Tibial nerve (tissue), 4 donors: ENCODE measurements at places on chromosomes 13 and 19. TPM values are rescaled to one million over a fixed set of nuclear protein-coding genes. Genes with fewer than 3 reads are reported as not detected.

DNA sequence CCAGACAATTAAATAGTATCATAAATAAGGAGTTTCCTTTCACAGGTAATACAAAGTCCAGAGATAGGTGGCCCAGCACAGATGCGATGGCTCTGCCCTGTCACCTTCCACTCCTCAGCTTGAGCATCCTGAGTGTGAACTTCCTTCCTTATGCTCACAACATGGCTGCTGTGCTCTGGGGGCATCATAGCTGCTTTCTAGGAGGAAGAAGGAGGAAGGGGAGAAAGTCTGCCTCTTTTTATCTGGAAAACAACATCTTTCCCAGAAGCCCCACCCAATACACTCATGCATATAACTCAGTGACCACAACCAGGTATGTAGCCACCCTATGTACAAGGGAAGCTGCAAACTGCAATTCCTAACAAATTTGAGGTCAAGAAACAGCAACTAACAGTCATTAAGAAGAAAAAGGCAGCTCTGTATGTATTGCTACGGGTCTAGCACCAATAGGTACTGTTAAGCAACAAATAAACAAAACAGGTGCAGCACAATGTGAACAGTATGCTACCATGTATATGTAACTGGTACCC is 201.2 kb upstream of the UBL3 start:
- H3K27me3 ChIP-seq, result no peaks in the 10 kb centered on the region
- H3K27ac ChIP-seq, result no peak overlapping the region
- no peak for DNase-seq
- H3K4me3 ChIP-seq, result no peak overlapping the region
- H3K4me1 ChIP-seq, result no peaks in the 10 kb centered on the region

DNA sequence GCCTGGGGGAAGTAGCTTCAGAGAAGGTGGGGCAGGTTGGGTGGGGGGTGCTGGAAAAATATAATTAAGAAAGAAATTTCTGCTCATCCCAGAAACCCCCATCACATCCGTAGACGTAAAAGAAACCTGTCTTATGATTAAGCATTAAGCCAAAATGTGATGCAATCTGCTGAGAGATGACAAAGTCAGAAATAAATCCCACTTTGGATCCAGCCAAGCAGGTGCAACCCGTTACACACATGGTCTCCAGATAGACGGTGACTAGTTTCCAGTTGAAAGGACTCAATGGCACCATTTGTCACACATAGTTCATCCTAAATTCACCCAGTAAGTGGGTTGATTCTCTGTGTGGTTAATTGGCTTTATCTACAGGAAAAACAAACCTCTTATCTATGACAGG is 34.1 kb downstream of the PSG5 start:
- H3K36me3 ChIP-seq, result no peaks in the 10 kb centered on the region
- no peak overlapping the region for H3K27ac ChIP-seq
- no peaks in the 10 kb centered on the region for H3K4me1 ChIP-seq
- no peak overlapping the region for H3K4me3 ChIP-seq
- H3K27me3 ChIP-seq, result no peaks in the 10 kb centered on the region
- no peak for DNase-seq

DNA sequence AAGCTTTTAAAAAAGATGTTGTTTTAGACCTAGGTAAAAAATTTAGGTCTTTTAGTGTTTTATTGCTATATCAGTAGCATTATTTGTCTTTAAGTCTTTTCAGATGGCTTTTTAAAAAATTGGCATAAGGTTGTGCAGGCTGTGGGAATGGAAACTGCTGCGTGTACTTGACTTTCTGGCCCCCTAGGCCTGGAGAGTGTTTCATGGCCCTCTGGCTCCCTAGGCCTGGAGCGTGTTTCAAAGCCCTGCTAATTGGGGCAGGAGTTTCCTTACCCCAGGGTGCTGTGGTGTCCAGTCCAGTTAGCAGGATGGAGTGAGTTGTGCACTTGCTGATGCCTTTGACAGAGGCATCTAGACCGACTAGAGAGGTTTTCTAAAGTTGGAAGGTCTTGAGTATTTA is 23.8 kb downstream of the PRAM1 start:
- H3K4me3 ChIP-seq, result no peak overlapping the region
- H3K27me3 ChIP-seq, result no peaks in the 10 kb centered on the region
- no peak overlapping the region for H3K27ac ChIP-seq
- DNase-seq, result no peak

- no peaks in the 10 kb centered on the region for H3K27me3 ChIP-seq
- peaks cover 36% of the 10 kb centered on the region for H3K4me1 ChIP-seq
- no peaks in the 10 kb centered on the region for H3K36me3 ChIP-seq
- no peak overlapping the region for H3K27ac ChIP-seq
Observed at GRCh38 chr13:99215184-99215830, 14.7 kb downstream of the UBAC2 start.

DNA sequence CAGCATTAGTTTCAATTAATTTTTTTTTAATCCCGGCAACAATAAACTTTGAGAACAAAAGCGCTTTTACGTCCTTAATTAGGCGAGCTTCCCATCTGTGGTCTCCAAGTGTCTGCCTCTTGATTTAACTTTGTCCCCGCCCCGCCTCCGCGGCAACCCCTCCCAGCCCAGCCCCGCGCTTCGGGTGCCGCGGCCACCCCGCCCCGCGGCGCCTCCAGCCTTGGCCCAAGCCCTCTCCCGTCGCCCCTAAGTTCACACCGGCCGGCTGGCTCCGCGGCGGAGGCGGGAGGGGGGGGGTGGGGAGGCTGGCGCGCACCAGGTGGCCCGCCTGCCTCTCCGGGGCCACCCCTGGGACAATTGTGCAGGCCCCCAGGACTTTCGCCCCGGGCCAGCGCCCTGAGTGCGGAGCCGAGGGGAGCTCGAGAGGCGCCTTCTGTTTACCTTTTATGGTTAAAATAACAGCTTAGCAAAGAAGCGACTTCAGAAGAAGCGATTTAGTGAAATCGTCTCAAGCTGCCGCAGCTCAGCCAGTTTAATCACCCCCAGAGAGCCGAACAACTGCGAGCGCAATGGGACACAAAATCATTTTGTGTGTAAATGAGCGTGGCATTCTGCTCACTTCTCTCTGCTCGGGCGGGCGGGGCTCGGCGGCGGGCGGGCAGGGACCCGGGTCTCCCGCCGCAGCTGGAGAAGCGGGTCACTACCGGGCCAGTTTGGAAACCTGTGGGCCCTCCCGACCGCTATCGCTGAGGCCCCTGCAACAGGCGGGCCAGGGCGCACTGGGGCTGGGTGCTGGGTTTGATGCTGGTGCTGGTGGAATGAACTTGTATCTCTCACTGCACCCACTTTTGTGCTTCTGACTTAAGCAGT is 1.4 kb downstream of the KCTD15 start:
- H3K4me1 ChIP-seq, result peaks cover 12% of the 10 kb centered on the region
- peak overlapping the region; percentile 78 for H3K4me3 ChIP-seq
- H3K27ac ChIP-seq, result peak overlapping the region; percentile 86
- peaks cover 22% of the 10 kb centered on the region for H3K36me3 ChIP-seq
- DNase-seq, result no peak

GRCh38 chr19:46482631-46483030 is 11.3 kb upstream of the PNMA8A start:
- H3K27me3 ChIP-seq, result peaks cover 18% of the 10 kb centered on the region
- H3K36me3 ChIP-seq, result no peaks in the 10 kb centered on the region
- no peak overlapping the region for H3K27ac ChIP-seq
- peaks cover 7% of the 10 kb centered on the region for H3K4me1 ChIP-seq
- DNase-seq, result no peak
- H3K4me3 ChIP-seq, result no peak overlapping the region

DNA sequence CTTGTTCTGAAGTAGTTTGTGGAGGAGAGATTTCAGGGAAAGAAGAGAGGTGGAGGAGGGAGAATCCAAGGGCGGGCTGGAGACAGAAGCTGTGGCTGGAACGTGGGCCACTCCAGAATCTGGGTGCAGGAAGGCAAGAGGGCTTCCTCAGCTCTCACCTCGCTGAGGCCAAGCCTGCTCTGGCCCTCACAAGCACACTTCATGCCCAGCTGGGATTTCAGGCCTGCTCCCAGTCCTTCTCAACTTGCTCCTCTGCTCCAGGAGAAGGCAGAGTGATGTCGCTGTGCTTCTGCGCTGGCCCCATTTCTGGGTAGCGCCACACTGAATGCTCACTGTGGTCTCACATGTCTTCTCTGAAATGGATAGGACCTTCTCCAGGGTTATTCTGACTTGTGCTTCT is 328.8 kb downstream of the FGF9 start:
- no peaks in the 10 kb centered on the region for H3K27me3 ChIP-seq
- no peak overlapping the region for H3K4me3 ChIP-seq
- DNase-seq, result no peak
- no peaks in the 10 kb centered on the region for H3K4me1 ChIP-seq

- no peaks in the 10 kb centered on the region for H3K36me3 ChIP-seq
- no peaks in the 10 kb centered on the region for H3K27me3 ChIP-seq
- peaks cover 14% of the 10 kb centered on the region for H3K4me1 ChIP-seq
- no peak for DNase-seq
Observed at GRCh38 chr13:48246102-48246501, 13.1 kb downstream of the ITM2B start.

DNA sequence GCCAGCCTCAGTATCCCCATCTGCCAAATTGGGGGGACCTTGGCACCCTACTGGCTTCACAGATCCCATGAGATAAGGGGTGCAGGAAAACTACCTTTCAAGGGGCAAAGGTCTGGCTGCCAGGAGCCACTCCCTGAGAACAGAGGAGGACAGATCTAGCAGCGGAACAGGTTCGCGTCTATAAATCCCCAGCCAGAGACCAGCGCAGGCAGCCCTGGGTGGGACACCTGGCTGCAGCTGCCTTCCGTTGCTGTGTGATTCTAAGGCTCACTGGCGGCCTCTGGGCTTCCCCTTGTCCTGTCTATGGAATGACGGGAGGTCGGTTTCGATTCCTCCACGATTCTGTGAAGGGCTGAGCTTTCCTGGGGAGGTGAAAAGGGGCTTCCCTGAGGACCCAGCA is 7.3 kb downstream of the RELB start:
- no peaks in the 10 kb centered on the region for H3K27me3 ChIP-seq
- H3K36me3 ChIP-seq, result peaks cover 76% of the 10 kb centered on the region
- DNase-seq, result no peak
- H3K27ac ChIP-seq, result no peak overlapping the region
- no peaks in the 10 kb centered on the region for H3K4me1 ChIP-seq

- no peaks in the 10 kb centered on the region for H3K36me3 ChIP-seq
- H3K4me1 ChIP-seq, result peaks cover 8% of the 10 kb centered on the region
- H3K4me3 ChIP-seq, result no peak overlapping the region
- H3K27ac ChIP-seq, result peak overlapping the region; percentile 90
- no peaks in the 10 kb centered on the region for H3K27me3 ChIP-seq
- DNase-seq, result peak; percentile 16
Observed at GRCh38 chr19:15780610-15781418, 6.6 kb upstream of the OR10H5 start.

DNA sequence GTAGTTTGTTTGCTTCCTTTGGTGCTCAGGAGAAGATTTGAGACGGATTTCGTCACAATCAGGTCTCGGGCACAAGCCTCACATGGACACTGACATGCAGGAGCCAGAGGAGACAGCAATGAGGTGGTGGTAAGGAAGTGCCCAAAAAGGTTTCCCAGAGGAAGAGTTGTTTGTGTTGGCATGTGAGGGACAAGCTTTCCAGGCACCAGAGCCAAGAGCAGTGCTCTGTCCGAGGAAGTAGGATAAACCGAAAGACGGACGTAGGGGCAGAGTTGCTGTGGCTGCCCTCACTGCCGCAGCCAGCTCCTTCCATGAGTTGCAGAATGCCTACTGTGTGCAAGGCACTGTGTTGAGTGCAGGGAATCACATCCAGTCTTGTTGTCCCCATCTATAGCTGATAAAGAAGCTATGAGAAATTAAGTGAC is 27.7 kb downstream of the SAE1 start:
- H3K36me3 ChIP-seq, result no peaks in the 10 kb centered on the region
- H3K27me3 ChIP-seq, result no peaks in the 10 kb centered on the region
- no peak overlapping the region for H3K4me3 ChIP-seq
- peak; percentile 10 for DNase-seq

- H3K4me1 ChIP-seq, result peaks cover 9% of the 10 kb centered on the region
- H3K4me3 ChIP-seq, result no peak overlapping the region
- H3K36me3 ChIP-seq, result no peaks in the 10 kb centered on the region
- H3K27ac ChIP-seq, result peak overlapping the region; percentile 35
- H3K27me3 ChIP-seq, result no peaks in the 10 kb centered on the region
Observed at GRCh38 chr19:41407271-41407670, 9.7 kb downstream of the BCKDHA start.

- H3K27ac ChIP-seq, result no peak overlapping the region
- peaks cover 3% of the 10 kb centered on the region for H3K27me3 ChIP-seq
- no peaks in the 10 kb centered on the region for H3K4me1 ChIP-seq
Observed at GRCh38 chr19:18785179-18786124, 5.7 kb downstream of the COMP start.

DNA sequence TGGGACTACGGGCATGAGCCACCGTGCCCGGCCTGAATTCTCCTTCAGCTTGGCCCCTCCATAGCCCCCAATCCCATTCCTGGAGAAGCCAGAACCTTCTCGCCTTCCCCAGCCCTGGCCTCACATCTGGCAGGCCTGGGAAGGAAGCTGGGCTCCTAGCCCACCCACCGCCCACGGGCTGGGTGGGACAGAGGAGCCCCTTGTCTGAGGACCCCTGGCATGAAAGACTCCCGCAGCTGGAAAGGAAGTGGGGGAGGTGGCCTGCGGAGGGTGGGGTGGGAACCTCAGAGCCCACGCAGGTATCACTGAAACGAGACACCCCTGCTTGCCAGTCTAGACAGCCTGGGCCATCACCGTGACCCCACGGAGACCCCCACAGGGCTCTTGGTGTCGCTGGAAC is 7.7 kb upstream of the NANOS3 start:
- peaks cover 37% of the 10 kb centered on the region for H3K4me1 ChIP-seq
- H3K4me3 ChIP-seq, result no peak overlapping the region
- H3K27ac ChIP-seq, result no peak overlapping the region
- H3K27me3 ChIP-seq, result no peaks in the 10 kb centered on the region
- DNase-seq, result no peak

DNA sequence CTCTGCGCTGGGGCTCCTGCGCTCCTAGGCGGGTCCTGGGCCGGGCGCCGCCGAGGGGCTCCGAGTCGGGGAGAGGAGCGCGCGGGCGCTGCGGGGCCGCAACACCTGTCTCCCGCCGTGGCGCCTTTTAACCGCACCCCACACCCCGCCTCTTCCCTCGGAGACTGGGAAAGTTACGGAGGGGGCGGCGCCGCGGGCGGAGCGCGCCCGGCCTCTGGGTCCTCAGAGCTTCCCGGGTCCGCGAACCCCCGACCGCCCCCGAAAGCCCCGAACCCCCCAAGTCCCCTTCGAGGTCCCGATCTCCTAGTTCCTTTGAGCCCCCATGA is at the start of gene GJB2:
Gene GJB2, minus strand, starts transcription at position 103 of the 326 bp plus-strand sequence. CDS start 3,357 bp downstream, outside the sequence.
- no peak for DNase-seq
- H3K4me1 ChIP-seq, result peaks cover 35% of the 10 kb centered on the region
- no peaks in the 10 kb centered on the region for H3K36me3 ChIP-seq
- peak within 1 kb of the TSS; percentile 67 for H3K4me3 ChIP-seq
- no peaks in the 10 kb centered on the region for H3K27me3 ChIP-seq

The ZNF836 gene
- 17.1 TPM for total RNA-seq

The GRIN3B gene
- not detected for total RNA-seq

The ZNF554 gene
- total RNA-seq, result 9.0 TPM

The ZNF493 gene
- 25.3 TPM for total RNA-seq

The CYP2F1 gene
- not detected for total RNA-seq

The CPB2 gene
- total RNA-seq, result not detected

The ZNF793 gene
- 5.5 TPM for total RNA-seq

The PTH2 gene
- not detected for total RNA-seq

The RFXANK gene
- total RNA-seq, result 46.3 TPM
